Dorsolateral prefrontal cortex (tissue), 122 donors: ENCODE measurements at places on chromosomes 11 and 22.

- DNase-seq = no peak
These were observed 7.6 kb upstream of the RNH1 start for GRCh38 chr11:514606-515005.

- no peak for DNase-seq
These were observed 314.8 kb upstream of the CADM1 start for GRCh38 chr11:115819014-115819413.

- no peak for DNase-seq
These were observed 152.8 kb downstream of the CHST1 start for GRCh38 chr11:45512471-45513148.

DNA sequence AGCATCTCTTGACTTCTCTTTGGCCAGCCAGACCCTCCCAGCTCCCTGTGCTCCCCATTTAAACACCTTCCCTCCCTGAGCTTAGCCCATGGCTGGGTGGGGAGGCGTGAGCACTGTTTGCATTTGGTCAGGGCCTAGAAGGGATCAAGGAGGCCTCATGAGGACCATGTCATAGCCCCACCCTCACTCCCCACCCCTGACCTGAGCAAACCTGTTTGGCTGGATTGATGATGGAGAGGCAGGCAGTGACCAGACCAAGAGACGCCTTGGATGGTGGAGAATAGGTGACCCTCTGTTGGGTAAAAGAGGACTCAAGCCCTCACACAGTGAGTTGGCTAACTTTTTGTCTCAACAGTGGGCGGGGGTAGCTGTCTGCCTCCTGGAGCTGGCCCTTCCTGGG is 49.9 kb downstream of the ST3GAL4 start:
- no peak for DNase-seq

DNA sequence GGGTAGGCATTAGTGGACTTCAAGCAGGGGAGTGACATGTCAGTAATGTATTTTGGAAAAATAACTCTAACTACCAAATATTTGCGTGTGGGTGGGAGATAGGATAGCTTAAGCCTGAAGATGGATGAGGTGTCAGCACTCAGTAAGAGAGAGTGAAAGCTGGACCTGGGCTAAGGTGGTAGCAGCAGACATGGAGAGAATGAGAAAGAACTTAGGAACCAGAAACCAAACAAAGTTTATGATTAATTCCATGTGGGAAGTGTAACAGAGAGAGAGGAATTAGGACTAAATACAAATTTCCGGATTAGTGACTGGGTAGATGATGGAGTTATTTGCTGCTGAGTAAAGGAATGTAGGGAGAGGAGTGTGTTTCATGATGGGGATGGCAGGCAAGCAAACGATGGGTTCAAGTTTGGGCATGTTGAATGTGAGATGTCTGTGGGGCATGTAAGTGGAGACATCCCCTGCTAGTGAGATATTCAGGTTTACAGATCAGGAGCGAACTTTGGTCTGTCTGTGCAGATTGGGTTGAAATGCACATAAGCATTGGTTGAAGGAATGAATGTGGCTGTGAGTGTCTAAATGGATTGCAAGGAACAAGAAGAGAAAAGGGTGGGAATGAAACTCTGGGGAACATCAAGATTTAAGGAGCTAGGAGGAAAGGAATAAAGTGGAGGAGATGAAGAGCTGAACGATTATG is 185.6 kb upstream of the MTMR2 start:
- DNase-seq = no peak
